ENCODE measurements at places on chromosomes 7 and 10.

GRCh38 chr7:54349229-54349628, 192.9 kb upstream of the VSTM2A start:
- peak; percentile 75 for DNase-seq

- no peak for DNase-seq
Measured at GRCh38 chr10:80280071-80280800, 9.2 kb downstream of the MAT1A start.

- DNase-seq = no peak
Measured at GRCh38 chr10:63365976-63366765, 99.6 kb downstream of the JMJD1C start.

GRCh38 chr7:133851411-133851810, 275.7 kb upstream of the LRGUK start:
- no peak for DNase-seq

DNA sequence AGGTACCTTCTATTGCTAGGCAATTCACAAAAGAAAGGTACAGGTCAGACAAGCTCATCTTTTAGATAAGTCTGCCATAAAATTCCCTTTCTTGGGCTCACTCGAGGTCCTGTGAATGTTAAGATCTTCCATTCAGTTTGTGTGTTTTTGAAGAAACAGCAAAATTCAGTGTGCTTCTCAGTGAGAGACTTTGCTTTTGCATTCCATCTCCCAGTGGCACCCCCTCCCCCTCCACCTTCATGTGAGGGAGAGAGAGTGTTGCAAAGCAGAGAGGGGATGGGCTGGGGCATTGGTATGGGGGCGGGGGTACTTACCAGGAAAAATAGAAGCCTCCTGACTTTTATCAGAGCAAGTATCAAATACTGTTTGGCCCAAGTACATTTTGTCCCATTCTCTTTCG, 3.8 kb upstream of the TECTB start:
- DNase-seq = no peak

DNA sequence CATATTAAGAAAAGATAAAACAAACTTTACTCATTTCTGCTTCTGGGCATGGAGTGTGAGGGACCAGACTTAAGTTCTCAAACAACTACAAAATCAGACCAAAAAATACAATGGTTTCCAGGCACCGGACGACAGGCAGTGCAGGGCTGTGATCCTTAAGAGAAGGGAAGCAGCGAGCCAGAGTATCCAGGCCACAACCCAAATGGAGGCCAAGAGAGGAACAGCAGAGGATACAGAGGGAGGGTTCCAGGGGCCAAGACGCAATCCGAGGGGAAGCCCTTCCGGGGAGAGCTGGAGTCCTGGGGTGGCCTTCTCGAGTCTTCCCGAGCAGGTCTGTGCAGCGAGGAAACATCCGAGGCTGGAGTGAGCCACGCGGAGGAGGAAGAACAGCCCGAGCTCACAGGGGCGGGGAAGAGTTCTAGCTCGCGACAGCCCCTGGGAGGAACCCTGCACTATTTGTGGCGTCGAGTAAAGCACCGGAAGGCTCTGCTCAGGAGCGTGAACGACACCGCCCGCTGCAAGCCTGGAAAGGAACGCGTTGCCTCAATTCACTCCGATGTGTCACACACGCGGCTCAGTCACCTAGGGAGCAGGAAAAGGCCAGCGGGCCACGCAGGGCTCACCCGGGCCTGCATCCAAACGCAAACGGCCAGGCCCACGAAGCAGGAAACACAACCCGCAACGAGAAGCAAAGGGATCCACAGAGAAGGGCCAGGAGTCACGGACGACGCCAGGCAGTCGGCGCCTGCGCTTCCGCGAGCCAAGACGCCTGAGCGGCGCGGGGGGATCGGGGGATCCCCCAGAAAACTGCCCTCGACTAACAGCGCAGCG, 933 bp upstream of the RNF32 start:
- no peak for DNase-seq

DNA sequence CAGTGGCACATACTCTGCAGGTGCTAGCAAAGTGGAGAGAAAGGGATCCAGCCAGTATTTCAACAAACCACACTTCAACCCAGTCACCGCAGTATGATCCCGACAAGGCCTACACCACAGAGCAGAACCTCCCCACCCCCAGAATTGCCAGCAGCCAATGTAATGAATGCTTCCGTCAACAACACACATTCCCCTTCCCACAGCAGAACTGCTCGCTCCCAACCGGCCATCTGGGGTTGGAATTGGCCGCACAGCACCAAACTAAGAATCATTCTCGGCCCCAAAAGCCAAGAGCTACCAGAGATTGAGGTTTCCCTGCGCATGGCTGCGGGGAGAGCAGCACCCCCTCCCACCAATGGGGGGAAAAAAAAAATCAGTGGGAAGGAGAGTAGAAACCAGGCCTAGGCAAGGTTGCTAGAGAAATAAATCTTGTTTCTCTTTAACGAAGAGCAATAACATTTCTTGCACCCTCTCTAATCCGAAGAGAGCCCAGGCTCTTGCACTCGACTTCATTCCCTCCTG, 1.1 kb downstream of the WASL start:
- DNase-seq = peak; percentile 35

GRCh38 chr10:93762979-93763391, 5.2 kb downstream of the LGI1 start:
- DNase-seq = no peak

GRCh38 chr10:18364987-18365775, 225.0 kb downstream of the CACNB2 start:
- DNase-seq = no peak

- no peak for DNase-seq
Measured at GRCh38 chr7:17962652-17963051, 22.4 kb upstream of the SNX13 start.

GRCh38 chr7:105026750-105027149, 12.7 kb downstream of the KMT2E start:
- DNase-seq = no peak

DNA sequence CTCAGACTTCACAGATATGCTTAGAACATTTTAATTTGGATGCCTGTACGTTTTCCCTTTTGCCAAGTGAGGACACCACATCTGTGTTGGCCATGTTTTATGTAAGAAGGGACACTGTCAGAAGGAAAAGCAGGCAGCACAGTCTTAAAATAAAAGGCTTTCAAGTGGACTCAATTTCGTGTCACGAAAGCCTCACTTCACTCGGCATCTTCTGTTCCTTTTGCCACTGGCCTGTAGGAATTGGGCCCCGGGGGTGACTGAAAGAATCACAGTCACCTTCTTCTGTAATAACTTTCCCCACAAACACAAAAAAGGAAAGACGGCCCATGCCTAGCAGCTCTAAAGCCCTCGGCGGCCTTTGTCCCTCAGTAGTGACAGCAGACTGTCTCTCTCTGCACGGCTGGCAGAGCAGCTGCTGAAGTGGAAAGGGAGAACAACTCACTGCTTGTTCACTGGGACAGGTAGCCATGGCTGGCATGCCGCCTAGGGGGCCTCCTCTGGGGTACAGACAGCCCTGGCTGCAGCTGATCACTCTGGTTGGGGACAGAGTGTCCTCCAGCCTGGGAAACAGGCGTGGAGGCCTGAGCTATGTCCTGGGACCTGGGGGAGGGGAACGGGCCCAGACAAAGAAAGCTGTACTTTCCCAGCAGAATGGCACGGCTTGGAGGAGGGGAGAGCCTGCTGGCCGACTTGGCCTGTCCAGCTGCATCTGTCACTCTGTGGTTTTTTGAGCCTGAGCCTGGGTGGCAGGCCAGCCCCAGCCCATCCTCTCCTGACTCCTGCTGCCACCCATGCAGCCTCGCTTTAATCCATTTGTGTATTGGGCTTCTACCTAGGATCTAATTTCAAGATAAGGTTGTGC, 4.4 kb downstream of the RASSF4 start:
- DNase-seq = no peak

All from urothelium cell line (cell line).